Smooth muscle cell of bladder (primary cell): ENCODE measurements at places on chromosomes 3 and 15. TPM values are rescaled to one million over a fixed set of nuclear protein-coding genes. Genes with fewer than 3 reads are reported as not detected.

Gene NANOGP8
- total RNA-seq = 0.14 TPM in 1 of 2 replicates, not detected in the other

Gene SLC12A1
- total RNA-seq = not detected in 2 replicates

Gene FAM227B
- 4.4 and 4.6 TPM in 2 replicates for total RNA-seq

Gene MRPS11
- 36.6 and 39.3 TPM in 2 replicates for total RNA-seq

Gene TIGIT
- total RNA-seq = not detected in 2 replicates

Gene NTRK3
- total RNA-seq = 0.28 TPM in 2 replicates
